ENCODE measurements at places on chromosomes 3 and 15.

GRCh38 chr3:132445817-132446216 is 28.5 kb downstream of the DNAJC13 start:
- DNase-seq = no peak

DNA sequence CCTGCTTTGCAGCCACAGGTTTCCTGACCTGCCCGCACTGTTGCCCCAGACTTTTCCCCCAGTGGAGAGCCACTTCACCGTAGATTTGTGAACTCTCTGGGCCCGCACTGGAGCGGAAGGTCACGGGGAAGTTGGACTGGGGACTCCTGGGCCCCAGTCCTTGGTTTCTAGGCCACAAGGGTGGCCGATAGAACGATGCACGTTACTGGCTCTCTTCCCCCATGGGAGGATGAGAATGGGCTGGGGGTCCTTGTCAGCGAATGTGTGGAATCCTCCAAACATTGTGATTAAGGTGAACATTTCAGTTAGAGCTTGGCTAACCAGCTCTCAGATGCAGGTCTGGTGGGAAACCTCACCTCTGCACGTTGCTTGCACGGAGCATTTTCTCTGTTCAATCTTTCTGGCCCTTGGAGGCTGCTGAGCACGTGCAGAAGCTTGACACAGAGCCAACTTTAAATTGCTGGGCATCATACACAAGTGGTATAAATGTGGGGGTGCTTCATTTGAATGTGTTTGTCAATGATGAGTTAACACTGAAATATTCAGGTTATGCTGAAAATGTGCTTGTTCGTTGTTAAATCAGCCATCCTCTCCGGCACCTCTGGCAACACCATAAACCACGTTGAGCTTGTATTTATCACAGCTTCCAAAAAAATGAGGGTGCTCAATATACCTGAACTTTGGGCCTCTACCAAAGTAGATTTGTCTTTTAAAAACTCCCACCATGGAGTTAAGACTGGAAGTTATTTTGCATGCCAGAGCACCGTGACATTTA is 976 bp downstream of the DIS3L start:
- no peak for DNase-seq

DNA sequence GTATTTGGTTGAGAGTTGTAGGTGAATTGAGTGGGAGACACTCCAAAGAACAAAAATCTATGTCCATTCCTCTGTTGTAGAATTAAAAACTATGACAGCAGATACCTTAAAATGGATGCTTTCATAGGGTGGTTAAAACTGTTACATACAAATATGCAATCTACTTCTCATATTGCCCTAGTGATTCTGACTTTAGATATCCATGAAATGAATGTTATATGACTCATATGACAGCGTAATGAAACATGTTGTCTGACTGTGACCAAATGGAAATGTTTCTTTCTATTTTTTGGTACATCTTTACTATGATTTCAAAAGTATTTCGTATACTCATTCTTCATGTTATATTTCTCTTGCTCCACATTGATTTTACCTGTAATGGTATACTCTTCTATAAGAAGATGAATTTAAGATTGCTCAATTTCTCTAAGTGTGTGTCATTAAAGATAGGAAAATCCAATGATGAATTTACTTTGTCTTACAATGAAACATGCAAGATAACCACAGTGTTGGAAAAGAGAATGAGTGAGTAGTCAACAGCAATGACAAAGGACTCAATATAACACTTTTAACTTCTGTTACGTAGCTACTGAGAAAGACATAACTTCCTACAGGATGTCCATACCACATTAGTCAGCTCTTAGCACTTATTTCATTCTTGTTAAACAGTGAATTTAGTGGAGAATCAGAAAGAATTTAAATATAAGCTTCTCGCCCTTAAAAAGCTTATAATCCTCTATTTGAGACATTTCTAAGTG is 79.3 kb upstream of the LSAMP start:
- no peak for DNase-seq

- no peak for DNase-seq
Measured at GRCh38 chr15:78641102-78641748, at the start of gene CHRNB4. TSS of gene CHRNB4 (minus strand) at chr15:78641210. CDS start at chr15:78641133, 77 bp downstream.

GRCh38 chr3:25592510-25592968 is 72.2 kb downstream of the TOP2B start:
- no peak for DNase-seq

DNA sequence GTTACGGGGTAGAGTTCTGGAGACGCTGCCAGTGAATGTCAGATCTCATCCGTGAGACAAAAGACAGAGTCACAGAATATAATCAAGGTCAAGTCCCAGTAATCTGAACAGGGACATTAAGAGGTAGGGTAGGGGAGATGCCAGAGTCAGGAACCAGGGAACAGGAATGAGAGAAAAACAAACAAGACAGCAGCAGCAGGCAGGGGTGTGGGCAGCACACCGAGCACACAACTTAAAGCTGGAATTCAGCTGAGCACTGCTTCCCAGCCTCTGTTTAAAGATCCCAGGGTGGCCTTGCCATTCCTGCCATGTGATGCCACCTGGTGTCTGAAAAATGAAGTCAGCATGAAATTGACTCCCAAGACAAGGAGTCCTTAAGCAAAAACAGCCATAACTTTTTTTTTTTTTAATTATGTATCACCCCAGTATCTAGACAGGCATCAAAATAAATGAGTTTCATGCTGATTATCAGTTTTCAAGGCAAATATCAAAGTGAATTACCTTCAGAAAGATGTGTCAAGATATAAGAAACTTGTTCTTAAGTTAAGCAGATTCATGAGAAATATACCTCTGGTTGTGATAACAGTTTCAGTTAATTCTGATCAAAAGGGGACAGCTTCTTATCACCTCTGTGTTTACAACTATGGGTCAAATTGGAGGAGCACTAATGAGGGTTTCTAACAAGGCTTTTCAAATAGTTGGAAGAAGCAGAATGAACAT is 203.7 kb downstream of the SLC9A9 start:
- peak; percentile 12 for DNase-seq

- DNase-seq = no peak
Measured at GRCh38 chr15:73852507-73852906, 20.9 kb upstream of the TBC1D21 start.

- DNase-seq = no peak
Measured at GRCh38 chr3:9765865-9766264, 3.9 kb downstream of the CAMK1 start.

DNA sequence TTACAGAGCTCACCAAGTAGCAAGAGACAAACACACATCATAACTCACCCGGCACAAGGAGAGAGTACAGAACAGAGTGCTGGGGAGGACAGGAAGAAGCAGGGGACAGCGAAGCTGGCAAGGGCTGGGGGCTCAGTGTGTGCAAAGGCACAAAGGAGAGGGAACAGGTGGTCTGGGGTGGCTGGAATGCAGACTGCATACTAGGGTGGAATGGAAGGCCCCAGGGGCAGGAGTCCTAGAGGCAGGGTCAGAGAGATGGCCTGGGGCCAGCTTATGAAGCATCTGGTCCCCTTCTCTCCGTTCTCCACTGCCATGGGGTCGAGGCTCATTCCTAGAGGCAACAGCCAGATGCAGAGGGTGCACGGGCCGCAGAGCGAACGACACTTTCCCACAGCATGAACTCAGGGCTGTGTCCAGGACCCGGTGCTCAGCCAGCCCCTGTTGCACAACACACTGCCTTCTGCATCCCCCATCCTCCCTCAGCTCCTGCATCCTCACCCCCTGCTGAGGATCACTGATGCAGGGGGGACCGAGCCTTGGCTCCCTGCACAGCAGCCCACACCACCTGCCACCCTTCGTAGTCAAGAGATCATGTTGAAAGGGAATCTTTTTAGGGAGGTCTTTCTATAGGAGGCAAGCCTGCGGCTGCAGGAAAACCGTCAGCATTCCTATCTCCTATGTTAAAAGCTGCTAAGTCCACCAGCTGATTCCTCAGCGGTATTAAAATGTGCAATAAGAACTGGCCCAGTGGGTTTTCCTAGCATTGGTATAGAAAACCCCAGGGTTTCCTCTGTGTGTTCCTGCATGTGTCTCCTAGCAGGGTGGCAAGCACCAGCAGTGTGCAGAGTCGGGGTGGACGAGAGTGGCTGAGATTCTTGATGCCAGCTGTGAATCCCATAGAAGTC is 293.5 kb downstream of the UACA start:
- DNase-seq = no peak

GRCh38 chr3:25044762-25045710 is 383.0 kb upstream of the RARB start:
- DNase-seq = no peak

DNA sequence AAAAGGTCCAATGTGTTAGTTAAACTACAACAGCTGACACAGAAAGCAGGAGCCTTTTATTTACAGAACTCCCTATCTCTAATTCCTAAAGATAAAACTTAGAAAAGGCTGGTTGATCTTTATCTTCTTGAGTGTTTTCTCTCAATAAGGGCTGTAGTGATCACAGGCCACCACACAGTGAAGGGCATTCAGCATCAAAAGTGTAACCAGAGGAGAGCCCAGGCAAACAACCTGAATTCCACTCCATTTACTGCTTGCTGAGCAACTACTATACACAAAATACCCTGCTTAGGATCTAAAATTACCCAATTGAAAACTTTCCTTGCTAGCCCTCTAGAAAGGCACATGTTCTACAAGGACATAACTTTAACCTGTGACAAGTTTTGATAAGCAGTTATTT is 122.7 kb downstream of the MEIS2 start:
- no peak for DNase-seq

- DNase-seq = no peak
Measured at GRCh38 chr3:24287755-24288450, 206.7 kb downstream of the THRB start.

GRCh38 chr3:107965136-107965655 is 125.6 kb downstream of the CD47 start:
- DNase-seq = no peak

DNA sequence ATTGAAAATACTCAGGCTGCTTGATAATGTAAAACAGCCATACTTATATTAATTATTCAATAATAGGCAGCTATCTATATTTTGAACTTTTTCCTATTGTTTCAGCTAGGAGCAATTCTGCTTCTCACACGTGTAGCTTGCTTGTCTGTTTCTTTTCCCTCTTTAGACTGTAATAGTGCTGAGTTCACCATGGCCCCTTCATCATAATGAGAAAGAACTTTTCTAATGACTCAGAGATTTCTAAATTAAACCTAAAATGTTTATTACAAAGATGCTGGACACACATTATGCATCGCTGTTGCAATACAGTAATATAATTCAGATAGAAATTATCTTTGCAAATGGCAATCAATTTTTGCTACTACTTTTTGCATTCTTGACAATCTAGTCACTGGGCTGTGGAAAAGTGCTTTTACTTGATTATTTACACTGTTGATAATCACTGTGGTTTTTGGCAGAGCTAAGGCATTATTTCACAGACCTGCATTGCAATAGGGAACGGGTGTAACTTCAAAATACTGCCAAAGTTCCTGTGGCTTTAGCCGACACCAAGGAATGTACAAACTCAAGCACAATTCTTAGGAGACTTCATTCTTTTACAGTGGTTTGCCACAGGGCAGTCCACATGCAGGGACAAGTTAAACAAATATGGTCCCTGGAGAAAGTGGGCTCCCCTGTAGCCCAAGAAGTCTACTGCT is 281.0 kb upstream of the TBL1XR1 start:
- DNase-seq = no peak

DNA sequence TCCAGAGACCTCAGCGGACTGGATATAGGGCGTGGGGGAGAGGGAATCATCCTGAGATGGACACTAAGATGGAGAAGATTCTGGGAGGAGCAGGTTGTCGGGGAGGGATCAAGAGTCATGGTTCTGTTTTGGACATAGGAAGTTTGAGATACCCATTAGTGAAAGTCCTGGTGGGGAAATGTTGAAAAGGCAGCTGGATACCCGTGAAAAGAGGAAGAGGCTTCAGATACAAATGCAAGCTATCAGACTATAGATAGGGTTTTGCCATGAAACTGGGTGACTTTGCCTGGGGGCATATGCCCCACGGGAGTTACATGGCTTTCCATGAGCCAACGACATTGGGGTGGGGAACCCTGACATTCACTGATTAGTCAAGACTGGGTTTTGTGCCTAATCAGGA is 1.1 kb upstream of the GPR62 start:
- DNase-seq = no peak

GRCh38 chr3:179081885-179082284 is 10.3 kb upstream of the ZMAT3 start:
- DNase-seq = no peak

- no peak for DNase-seq
Measured at GRCh38 chr3:66021731-66022131, 17.0 kb downstream of the MAGI1 start.

DNA sequence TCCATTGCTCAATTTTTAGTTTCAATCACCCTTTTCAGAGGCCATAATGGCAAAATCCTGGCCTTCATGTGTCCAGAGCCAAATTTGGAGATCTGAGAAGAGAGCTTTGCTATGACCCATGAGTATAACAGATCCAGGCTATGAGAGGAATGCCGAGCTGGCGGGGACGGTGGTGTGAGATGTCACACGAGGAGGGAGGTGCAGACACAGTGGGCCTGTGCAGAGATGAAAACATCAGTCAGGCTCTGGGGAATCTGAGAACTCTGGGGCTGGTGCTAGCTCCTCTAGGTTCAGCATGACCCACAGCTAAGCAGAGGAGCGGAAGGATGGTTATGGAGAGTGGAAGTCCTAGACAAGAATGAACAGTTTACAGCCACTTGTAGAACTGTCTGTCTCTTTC is 398.3 kb upstream of the ATP10A start:
- DNase-seq = no peak

Measured in CD8-positive, alpha-beta T cell (primary cell).